ENCODE measurements at places on chromosomes 2 and 18.

GRCh38 chr2:197079832-197080555, 153.5 kb upstream of the PGAP1 start:
- ATAC-seq: peak; percentile 77

GRCh38 chr2:27904405-27904665, 13.8 kb downstream of the BABAM2 start:
- no peak for ATAC-seq

- ATAC-seq: no peak
Observed at GRCh38 chr2:88810017-88810416, 118.5 kb downstream of the RPIA start.

- peak; percentile 90 for ATAC-seq
Observed at GRCh38 chr2:191846515-191847476, at the start of gene CAVIN2. Gene CAVIN2 (minus strand): TSS chr2:191847088. CDS start chr2:191846925, 163 bp downstream.

DNA sequence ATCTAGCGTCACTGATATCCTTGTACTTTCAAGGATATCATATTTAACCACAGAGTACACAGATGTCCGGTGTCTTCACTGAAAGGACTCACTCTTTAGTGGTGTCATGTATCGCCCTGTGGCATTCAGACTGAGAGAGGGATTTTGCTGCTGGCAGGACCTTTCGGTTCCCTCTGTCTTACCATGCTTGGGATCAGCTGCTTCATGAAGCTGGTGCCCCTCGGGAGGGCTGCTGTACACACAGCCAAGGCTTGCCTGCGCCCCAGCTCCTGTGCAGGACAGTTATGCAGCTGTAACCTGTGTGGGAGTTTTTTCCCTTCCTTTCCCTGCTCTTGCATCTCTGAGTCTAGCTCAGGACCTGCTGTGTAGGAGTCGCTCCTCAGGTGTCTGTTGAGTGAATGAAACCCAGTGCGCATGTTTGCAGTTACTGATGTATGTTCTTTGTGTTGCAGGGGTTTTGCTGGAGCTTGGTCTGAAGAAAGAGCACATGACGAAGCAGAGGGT, 64.4 kb downstream of the GREB1 start:
- ATAC-seq: peak; percentile 52

DNA sequence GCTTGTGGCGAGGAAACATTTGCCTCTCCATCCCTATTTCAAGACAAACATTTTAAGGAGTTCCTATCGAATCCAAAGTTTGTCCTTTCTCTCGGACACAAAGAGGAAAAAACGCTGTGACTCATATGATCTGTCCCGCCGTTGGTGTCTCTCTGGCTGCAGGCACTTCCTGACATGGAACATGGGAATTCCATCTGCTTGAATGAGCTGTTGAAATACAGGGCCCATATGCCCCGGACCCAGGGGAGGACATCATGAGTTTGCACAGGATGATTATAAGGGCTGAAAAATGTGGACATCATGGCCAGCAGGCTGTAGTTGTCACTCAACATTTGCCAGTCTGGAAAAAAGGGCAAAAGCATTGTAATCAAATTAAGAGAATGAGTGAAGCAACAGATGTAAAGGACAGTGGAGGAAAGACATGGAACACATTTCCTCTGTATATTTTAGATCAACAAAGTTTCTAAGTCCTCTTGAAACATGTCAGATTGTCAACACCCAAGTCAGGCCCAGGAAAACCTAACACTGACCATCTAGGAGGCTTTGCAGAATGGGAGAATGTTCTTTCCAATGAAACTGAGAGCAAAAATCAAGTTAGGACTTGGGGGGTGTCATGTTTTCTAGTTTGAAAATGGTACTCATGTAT, 103.2 kb upstream of the SMIM21 start:
- no peak for ATAC-seq

DNA sequence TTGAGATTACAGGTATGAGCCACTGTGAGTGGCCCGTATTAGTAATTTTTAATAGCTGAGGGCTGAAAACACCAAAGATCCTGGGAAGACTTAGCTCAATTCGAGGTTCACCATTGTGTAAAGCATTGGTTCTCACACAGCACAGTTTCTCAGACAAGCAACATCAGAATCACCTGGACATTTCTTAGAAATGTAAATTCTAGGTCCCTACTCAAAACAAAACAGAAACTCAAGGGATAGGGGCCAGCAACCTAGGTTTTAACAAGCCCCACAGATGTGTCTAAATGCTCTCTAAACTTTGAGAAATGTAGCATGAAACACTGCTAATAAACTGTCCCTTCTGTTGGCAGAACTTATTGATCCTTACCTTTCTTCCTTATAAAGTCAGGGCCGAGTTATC, 681.2 kb downstream of the RNF144A start:
- ATAC-seq: no peak

GRCh38 chr2:42792087-42792582, 248 bp downstream of the HAAO start:
- ATAC-seq: no peak

- ATAC-seq: no peak
Observed at GRCh38 chr18:74942319-74942910, 266.5 kb downstream of the PTGR3 start.

DNA sequence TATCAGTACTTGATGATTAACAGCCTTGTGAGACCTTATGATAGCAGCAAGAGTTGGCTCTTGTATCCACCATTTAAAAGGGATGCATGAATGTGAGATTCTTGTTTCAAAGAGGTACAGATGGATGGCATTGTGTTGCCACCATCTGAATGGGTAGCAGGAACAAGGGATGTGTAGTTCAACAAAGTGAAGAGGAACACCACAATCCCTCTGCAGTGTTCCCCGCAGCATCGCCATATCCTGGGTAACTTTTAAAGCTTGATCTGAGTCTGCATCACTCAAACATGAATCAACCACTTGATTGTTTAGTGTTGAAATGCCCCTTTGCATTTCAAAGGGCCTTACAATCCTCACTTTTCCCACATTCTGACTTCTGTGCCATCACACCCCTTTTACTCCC, 106.7 kb downstream of the SS18 start:
- no peak for ATAC-seq

DNA sequence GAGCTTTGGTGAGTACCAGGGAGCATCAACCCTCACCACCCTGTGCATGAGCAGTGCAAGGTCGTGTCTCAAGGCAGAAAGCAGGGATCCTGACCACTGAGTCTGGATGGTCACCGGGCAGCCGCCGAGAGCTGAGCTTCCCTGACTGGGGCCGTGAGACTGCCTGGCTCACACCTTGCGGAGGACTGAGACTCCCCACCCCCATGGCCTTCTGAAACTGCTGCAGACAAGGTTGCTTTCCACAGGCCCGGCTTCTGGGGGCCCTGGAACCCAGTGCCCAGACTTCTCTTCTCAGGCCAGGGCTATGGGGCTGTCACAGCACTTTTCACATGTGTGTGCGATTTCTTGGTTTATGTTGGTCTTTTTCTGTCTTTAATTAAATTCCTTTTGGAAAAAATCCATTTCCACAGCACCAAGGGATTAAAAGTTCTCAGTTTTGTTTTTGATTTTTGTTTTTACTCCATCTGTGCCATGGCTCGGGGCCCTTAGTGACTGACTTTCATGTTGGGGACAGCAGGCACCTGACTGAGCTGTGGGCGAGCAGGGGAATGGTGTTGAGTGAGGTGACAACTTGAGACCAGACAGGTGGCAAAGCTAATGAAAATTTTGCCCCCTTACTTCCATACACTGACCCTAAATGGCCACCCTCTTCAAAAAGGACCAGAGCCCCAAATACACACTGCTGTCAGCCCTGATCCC, 297.9 kb downstream of the CYP26B1 start:
- ATAC-seq: no peak

DNA sequence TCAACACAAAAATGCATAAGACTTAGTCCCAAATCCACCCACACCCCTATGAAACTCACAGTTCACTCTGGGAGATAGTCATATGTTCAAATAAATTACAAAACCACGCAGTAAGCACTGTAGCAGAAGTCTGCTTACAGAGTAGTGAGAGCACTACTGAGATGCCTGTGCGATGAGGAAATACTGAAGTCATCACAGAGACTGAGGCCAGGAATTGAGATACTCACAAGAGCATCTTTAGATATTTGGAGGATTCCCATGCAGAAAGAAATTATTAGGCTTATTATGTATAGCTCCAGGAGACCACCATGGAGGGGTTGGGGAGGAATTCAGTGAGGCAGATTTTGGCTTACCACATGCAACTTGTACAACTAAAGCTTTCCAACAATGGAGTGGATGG, 82.3 kb downstream of the ANTXR1 start:
- ATAC-seq: peak; percentile 12

- no peak for ATAC-seq
Observed at GRCh38 chr2:172311921-172312345, 115.5 kb upstream of the ITGA6 start.

- ATAC-seq: no peak
Observed at GRCh38 chr2:23850564-23851256, 76.2 kb downstream of the ATAD2B start.

GRCh38 chr2:42008241-42008921, 39.4 kb upstream of the PKDCC start:
- no peak for ATAC-seq

GRCh38 chr18:32958746-32959145, 185.9 kb upstream of the KLHL14 start:
- ATAC-seq: no peak

DNA sequence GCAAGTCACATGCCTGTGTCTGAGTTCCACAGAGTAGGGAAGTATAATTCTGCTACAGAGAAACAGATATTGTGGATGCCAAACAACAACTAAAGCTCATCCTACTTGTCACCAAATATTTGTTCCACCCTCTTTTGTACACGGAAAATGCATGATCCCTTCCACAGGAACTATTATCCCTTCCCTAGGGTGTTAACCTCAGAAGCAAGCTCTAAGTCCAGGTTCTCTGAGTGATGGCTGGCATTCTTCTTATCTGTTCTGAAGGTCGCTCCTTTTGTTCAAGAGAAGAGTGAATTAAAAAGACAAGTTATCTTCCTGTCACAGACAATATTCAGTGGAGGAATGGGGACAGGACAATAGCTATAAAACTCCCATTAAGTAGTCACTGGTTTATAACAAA, 460.1 kb upstream of the GCFC2 start:
- ATAC-seq: no peak

DNA sequence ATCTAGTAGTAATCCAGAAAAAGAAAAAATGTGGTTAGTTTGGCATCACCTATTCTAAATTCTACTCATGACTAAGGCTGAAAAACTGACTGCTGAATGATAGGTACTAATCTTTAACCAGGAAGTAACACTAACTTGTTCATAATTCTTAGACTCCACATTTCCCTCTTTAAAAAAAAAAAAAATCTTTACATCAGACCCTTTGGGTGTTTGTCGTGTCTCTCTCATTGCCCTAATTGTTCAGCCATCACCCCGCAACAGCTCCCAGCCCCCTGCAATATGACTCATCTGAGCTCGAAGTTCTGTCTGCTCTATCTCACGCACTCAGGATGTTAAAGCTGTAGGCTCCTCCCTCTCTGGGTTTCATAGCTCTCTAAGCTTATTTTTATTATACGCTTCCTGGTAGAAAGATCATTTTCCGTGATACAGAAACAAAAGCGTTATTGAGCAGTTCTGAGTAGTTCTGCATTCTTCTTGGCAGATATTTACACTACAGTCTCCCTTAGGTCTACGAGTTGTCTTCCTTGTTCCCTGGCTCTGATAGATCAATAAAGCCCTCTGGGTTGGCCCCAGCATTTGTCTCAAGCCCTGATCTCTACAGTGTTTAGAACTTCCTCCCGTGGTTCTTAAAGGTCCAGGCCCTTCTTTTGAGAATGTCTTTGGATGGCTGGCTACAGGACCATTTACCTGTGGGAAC, 95.6 kb downstream of the TNFRSF11A start:
- peak; percentile 83 for ATAC-seq

DNA sequence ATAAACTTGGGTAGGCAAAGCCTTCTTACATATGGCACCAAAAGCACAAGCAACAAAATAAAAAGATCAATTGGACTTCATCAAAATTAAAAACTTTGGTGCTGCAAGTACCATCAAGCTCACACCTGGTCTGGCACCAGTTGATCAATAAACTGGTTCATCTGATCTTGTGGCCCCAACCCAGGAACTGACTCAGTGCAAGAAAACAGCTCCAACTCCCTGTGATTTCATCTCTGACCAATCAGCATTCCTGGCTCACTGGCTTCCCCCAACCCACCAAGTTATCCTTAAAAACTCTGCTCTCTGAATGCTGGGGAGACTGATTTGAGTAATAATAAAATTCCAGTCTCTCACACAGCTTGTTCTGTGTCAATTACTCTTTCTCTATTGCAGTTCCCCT, 8.4 kb downstream of the EPG5 start:
- ATAC-seq: no peak

GRCh38 chr18:26052505-26052904, 37.9 kb downstream of the SS18 start:
- no peak for ATAC-seq

DNA sequence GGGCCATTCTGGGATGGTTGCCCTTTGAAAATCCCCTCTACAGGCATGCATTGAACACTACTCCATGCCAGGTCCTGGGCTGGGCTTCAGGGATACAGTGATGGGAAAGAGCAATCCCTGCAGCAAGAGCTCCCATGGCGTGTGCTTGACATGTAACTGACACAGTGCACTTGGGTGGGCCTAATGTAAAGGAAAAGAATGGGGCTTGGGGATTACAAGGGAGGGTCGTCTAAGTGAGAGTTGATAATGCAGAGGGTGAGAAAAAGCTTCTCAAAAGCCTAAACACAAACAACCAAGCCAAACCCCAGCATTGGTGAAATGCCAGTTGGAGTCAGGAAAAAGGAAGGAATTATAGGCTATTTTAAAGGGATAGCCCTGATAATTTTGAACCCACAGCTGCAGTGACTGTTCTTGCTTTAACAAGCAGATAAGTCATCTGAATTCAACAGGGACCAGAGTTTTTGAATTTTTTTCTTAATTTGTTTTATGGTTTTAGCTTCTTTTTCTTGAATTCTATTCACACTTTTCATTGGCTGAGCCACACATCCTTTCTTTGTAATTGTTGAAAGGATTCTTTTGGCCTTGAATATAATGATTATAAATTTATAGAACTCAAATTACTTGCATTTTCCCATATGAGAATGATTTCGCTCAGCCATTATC, 308.7 kb downstream of the LPIN1 start:
- ATAC-seq: no peak

DNA sequence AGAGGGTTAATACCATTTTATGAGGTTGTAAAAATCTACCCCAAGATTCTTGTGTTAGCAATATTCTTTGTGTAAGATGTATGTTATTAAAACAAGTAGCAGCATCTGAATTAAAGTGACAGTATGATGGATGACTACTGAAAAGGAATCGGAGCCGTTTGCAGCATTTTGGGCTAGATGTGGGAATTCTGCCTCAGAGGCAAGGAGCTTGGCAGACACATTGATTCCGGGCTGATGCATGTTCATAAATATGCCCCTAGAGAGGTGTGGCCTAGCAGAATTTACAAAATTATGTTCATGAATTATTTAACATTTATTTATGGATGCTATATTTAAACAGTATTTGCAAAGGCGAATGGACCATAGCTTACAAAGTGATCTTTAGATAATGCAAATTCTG, 389.0 kb upstream of the ETAA1 start:
- ATAC-seq: no peak

DNA sequence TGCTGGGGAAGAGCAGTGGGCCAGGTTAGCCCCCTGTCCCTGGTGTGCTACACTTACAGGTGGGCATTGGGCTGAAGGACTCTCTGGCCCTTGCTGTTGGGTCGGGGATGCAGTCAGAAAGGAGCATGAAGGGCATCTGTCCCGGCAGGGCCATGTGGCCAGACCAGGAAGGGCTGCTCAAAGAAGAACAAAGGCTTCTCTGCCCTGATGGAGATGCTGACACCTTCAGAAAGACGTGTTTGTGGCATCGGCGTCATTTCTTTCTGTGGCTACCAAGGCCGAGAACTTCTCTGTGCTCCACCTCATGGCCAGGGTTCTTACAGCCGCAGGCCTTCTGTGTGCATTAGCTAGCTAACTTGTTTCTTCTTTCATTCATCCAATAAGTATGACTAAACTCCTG, 239.1 kb downstream of the FAM210A start:
- ATAC-seq: no peak
